Cardiac muscle cell (in vitro differentiated cells and primary cell): ENCODE measurements at places on chromosomes 1 and 21.

DNA sequence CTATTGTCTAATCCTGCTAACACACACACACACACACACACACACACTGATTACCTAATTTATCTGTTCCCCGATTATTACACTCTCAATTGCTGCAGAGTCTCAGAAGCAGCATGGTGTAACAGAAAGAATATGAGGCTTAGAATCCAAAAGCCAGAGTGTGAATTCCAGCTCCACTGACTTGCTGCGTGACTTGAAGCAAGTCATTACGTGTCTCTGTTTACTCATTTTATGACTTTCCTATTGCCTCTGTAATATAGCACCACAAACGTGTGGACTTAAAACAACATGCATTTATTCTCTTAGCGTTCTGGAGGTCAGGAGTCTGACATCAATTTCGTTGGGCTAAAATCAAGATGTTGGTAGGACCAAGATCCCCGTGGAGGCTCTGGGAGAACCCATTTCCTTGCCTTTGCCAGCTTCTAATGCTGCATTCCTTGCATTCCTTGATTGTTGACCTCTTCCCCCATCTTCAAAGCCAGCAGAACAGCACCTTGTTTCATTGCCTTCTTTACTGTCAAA lies 55.9 kb upstream of the ATP5PO start:
- H3K27me3 ChIP-seq = no peaks in the 10 kb centered on the region
- no peak overlapping the region for H3K27ac ChIP-seq

DNA sequence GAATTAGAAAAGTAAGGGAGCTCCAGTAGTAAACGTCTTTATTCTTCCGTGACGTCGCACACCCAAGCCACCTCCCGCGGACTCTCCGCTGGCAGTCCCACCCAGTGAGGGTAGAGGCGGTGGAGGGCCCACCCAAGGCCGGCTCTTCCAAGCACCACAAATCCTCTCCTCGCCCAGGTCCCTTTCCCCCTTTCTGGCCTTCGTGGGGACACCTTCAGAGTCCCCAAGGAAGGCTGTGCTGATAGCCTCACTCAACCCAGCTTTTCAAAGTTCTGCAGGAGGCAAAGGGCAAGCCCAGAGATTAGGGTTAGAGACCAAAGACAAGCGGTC lies 349 bp upstream of the GPN2 start:
- peak overlapping the region; percentile 96 for H3K27ac ChIP-seq
- peaks cover 19% of the 10 kb centered on the region for H3K36me3 ChIP-seq
- H3K4me1 ChIP-seq = peaks cover 6% of the 10 kb centered on the region
- H3K4me3 ChIP-seq = peak overlapping the region; percentile 84
- no peak for DNase-seq

GRCh38 chr21:36704958-36705678 lies 6.2 kb downstream of the SIM2 start:
- H3K27me3 ChIP-seq = peaks cover 100% of the 10 kb centered on the region
- no peak overlapping the region for H3K27ac ChIP-seq
- peaks cover 8% of the 10 kb centered on the region for H3K4me1 ChIP-seq

DNA sequence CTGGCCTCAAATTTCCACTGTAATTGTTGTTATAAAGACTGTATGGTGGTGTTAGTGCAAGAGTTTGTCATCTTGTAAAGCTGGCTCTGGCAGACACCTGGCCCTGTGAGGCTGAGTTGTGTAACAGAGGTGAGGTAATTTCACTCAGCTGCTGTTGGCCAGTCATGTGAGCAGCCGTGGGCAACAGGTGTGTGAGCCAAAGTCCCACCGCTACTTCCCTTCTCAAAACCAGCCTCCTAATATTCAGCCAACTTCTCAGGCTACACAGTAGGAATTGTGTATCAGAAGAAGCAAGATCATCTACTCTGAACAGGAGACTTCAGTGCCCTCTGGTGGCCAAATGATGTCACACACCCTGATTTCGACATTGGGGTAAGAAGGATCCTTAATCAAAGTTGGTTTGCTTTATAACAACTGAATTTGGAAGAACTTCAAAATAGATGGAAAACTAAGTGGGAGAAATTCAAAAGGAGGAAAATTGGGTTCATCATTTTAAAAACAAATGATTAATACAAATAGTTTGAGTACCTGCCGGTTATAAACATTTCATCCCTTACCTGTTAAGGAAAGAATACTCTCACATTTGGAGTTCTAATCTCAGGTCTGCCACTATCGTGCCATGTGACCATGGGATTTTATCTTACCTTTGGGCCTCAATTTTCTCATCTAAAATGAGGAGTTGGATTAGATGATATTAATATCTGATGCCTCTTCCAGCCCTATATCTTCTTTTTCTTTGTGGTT lies 2.6 kb upstream of the CREG1 start:
- H3K4me3 ChIP-seq = no peak overlapping the region
- H3K4me1 ChIP-seq = peaks cover 15% of the 10 kb centered on the region
- H3K36me3 ChIP-seq = no peaks in the 10 kb centered on the region
- peak; percentile 86 for DNase-seq
- H3K27ac ChIP-seq = no peak overlapping the region

- no peak for DNase-seq
- H3K27me3 ChIP-seq = peaks cover 14% of the 10 kb centered on the region
- peaks cover 4% of the 10 kb centered on the region for H3K4me1 ChIP-seq
- H3K36me3 ChIP-seq = no peaks in the 10 kb centered on the region
These were observed 85.0 kb downstream of the PCP4 start for GRCh38 chr21:39952265-39952664.

- no peak overlapping the region for H3K4me3 ChIP-seq
- H3K27me3 ChIP-seq = no peaks in the 10 kb centered on the region
- no peaks in the 10 kb centered on the region for H3K4me1 ChIP-seq
- no peaks in the 10 kb centered on the region for H3K36me3 ChIP-seq
These were observed 33.9 kb upstream of the RGS8 start for GRCh38 chr1:182718311-182718710.

- H3K27ac ChIP-seq = no peak overlapping the region
- H3K4me1 ChIP-seq = peaks cover 18% of the 10 kb centered on the region
- no peaks in the 10 kb centered on the region for H3K27me3 ChIP-seq
- DNase-seq = no peak
- no peaks in the 10 kb centered on the region for H3K36me3 ChIP-seq
- no peak overlapping the region for H3K4me3 ChIP-seq
These were observed 200.8 kb upstream of the TMEM51 start for GRCh38 chr1:14952626-14953314.

DNA sequence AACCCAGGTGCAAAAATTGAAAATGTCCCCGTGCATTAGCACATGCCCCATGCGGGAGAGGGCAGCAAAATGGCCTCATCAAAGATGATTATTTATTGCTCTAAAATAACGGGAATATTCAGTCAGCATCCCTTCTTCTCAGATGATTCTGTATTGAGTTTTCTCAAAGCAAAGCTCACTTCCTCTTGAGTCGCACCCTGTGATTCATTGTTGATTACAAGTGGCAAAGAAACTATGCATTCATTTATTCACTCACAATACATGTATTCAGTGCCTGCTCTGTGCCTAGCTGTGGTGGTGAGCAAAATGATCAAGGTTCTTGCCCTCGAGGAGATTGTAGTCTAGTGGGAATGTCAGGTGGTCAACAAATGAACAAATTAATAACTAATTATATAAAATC lies 226.0 kb upstream of the KAZN start:
- H3K36me3 ChIP-seq = no peaks in the 10 kb centered on the region
- no peaks in the 10 kb centered on the region for H3K27me3 ChIP-seq
- no peak overlapping the region for H3K27ac ChIP-seq
- no peak overlapping the region for H3K4me3 ChIP-seq
- H3K4me1 ChIP-seq = no peaks in the 10 kb centered on the region

GRCh38 chr1:101293461-101294051 lies 56.7 kb downstream of the S1PR1 start:
- no peaks in the 10 kb centered on the region for H3K27me3 ChIP-seq
- H3K4me1 ChIP-seq = peaks cover 11% of the 10 kb centered on the region

DNA sequence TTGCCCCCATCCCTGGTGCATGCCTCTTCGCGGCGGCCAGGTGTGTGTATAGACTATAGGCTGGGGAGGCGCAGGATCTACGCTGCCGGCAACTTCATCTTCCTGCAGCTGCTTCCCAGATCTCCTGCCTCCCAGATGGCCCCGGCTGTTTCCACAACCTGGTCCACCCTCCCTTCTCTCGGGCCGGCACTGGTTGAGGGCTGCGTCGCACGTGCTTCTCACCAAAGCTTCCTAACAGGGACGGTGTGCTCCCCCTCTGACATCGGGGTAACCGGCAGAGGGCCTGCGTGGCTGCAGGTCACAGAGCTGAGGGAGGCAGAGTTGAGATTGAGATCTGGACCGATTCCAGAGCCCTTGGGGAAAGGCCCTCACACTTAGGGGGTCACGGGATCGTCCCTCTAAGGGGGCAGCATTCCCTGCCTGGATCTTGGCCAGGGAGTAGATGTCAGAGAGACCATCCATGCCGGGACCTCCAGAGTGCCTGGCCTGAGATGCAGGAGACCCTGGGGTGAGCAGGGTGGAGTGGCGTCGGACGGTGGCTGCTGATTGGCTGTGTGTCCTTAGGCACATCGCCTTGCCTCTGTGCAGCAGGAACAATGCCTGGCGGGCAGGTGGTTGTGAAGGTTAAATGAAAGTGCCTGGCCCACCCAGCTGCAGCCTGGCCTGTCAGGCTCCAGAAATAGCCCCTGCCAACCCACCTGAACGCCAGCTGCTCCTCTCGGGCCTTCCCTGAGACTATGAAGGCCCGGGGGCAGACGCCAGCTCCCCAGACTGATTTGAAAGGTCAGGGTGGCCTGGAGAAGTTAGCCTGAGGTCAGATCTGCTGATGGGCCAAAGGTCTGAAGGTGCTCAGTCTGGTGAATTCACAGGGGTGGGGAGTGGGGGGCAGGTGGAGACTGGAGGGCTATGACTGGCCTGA lies 6.1 kb upstream of the MASP2 start:
- H3K36me3 ChIP-seq = peaks cover 6% of the 10 kb centered on the region
- no peaks in the 10 kb centered on the region for H3K4me1 ChIP-seq

DNA sequence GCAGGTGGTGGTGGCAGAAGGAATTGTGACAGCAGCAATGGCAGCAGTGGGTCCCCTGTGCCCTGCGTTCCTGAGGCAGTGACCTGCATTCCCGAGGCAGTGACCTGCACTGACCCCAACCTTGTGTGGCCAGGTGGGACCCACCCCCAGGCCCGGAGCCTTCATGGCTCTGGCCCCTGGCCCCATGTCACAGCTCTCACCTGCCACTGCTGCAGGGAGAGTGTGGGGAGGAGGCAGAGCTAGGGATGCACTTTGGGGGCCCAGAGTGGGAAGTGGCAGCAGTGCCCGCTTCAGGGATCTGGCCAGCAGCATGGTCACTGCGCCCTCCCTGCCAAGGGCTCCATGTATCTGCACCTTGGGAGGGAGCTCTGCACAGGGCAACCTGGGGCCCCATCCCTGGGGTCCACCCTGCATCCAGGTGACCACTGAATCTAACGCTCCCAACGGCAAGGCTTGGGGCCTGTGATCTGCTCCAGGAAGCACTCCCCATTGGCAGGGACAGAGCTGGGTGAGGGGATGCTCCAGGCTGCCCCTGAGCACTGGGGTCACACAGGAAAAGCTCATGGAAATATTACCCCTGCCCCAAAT lies 618.6 kb downstream of the RWDD3 start:
- no peak overlapping the region for H3K27ac ChIP-seq
- no peak overlapping the region for H3K4me3 ChIP-seq
- H3K27me3 ChIP-seq = no peaks in the 10 kb centered on the region
- H3K36me3 ChIP-seq = no peaks in the 10 kb centered on the region
- no peak for DNase-seq

DNA sequence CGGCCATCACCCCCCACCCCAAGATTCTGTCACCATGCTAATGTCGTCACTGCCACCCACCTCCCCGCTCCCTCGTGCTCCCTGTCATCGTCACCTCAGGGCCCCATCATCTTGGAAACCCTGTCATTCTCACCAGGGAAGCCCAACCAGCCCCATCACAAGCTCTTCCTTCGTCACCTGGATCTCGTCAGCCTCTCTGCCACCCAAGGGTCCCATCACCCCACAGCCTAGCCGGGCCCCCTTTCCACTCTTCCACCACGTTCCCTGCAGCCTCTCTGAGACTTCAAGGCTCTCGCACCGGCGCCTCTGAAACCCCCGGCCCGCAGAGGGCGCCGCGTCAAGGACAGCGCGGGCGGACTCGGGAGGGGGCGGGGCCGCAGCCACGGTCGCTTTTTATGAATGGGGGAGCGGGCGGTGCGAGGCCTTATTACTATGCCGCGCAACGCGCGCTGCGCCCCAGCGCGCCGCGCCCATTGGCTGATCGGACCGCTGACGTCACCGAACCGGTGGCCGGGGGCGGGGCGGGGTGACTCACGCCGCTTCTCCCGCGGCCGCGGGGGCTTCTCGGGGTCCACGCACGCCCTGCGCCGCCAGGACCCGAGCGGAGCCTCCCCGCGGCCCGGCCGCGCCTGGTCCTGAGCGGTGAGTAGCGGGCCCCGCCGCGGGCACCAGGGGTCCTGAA lies at the start of gene GPR3:
Gene GPR3, plus strand, starts transcription at position 527 of the 682 bp plus-strand sequence. CDS start 1,177 bp downstream, outside the sequence.
- peaks cover 3% of the 10 kb centered on the region for H3K4me1 ChIP-seq
- H3K36me3 ChIP-seq = no peaks in the 10 kb centered on the region
- DNase-seq = peak; percentile 96
- no peaks in the 10 kb centered on the region for H3K27me3 ChIP-seq
- H3K27ac ChIP-seq = no peak within 1 kb of the TSS

DNA sequence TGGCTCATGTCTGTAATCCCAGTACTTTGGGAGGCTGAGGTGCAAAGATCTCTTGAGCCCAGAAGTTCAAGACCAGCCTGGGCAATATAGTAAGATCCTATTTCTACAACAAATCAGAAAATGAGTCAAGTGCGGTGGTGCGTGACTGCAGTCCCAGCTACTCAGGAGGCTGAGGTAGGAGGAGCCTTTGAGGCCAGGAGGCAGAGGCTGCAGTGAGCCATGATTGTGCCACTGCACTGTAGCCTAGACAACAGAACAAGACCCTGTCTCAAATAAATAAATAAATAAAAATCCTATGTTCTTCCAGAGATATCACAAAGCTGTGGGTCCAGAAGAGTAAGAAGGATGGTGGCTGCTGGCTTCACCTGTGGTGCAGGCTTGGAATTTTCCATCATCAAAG lies 22.1 kb downstream of the CDA start:
- H3K4me3 ChIP-seq = no peak overlapping the region
- H3K27ac ChIP-seq = no peak overlapping the region
- H3K4me1 ChIP-seq = no peaks in the 10 kb centered on the region
- DNase-seq = no peak
- H3K36me3 ChIP-seq = no peaks in the 10 kb centered on the region

GRCh38 chr1:10824821-10825540 lies 28.5 kb upstream of the CASZ1 start:
- H3K4me1 ChIP-seq = peaks cover 25% of the 10 kb centered on the region
- H3K36me3 ChIP-seq = no peaks in the 10 kb centered on the region
- DNase-seq = no peak
- H3K27me3 ChIP-seq = no peaks in the 10 kb centered on the region
- H3K27ac ChIP-seq = no peak overlapping the region

- no peak overlapping the region for H3K27ac ChIP-seq
- H3K36me3 ChIP-seq = no peaks in the 10 kb centered on the region
- H3K4me3 ChIP-seq = no peak overlapping the region
- DNase-seq = peak; percentile 44
- no peaks in the 10 kb centered on the region for H3K27me3 ChIP-seq
- H3K4me1 ChIP-seq = no peaks in the 10 kb centered on the region
These were observed 12.1 kb downstream of the NBPF3 start for GRCh38 chr1:21451981-21452411.

DNA sequence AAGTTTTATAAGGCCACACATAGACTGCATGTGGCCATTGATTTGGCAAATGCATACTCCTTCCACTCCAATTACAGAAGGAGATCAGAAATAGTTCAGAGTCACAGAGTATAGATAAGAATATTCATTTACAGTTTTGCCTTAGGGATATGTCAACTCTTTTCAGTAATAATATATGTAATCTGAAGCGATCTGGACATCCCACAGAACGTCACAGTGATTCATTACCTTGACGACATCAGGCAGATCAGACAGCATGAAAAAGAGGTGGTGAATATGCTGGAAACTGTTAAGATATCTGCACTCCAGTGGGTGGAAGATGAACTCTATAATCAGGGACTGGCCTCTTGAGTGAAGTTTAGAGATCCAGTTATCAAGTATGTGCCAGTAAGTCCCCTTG lies 240.4 kb downstream of the DPYD start:
- H3K27ac ChIP-seq = no peak overlapping the region
- H3K4me3 ChIP-seq = no peak overlapping the region
- H3K36me3 ChIP-seq = no peaks in the 10 kb centered on the region
